Tibial nerve (tissue), 4 donors: ENCODE measurements at places on chromosomes 4 and X. TPM values are rescaled to one million over a fixed set of nuclear protein-coding genes. Genes with fewer than 3 reads are reported as not detected.

DNA sequence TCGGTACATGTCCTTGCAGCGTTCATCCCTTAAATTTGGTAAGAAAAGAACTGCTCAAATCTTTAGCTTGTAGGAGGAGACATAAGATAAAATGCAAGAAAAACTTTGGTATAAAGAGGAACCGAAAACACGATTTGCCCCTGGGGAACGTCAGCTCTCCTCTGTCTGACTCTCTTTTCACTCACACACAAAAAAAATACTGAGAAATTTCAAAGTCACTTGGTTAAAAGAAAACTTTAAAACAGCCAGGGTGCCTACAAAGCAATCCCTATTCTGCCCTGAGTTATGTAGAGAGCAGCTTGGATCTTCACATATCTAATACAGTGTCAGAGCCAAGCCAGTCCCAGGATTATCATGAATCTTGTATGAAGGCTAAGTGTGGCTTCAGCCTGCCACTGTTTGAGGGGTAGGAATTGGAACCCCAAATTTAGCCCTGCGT is 248.5 kb upstream of the CXXC4 start:
- DNase-seq = no peak

DNA sequence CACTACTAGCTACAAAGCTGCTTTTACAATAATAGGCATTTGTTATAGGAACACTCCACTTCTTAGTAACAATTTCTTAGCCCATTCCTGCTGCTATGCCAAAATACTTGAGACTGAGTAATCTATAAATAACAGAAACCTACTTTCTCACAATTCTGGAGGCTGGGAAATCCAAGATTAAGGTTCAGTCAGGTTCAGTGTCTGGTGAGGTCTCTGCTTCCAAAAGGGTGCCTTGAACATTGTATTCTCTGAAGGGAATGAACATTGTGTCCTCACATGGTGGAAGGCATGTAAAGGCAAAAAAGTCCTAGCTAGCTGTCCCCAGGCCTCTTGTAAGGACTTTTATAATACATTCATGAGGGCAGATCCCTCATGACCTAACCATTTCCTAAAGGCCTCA is 7.0 kb downstream of the SLC9B1 start:
- DNase-seq = no peak

- no peak for DNase-seq
Measured at GRCh38 chr4:10082047-10082446, 34.6 kb downstream of the WDR1 start.

DNA sequence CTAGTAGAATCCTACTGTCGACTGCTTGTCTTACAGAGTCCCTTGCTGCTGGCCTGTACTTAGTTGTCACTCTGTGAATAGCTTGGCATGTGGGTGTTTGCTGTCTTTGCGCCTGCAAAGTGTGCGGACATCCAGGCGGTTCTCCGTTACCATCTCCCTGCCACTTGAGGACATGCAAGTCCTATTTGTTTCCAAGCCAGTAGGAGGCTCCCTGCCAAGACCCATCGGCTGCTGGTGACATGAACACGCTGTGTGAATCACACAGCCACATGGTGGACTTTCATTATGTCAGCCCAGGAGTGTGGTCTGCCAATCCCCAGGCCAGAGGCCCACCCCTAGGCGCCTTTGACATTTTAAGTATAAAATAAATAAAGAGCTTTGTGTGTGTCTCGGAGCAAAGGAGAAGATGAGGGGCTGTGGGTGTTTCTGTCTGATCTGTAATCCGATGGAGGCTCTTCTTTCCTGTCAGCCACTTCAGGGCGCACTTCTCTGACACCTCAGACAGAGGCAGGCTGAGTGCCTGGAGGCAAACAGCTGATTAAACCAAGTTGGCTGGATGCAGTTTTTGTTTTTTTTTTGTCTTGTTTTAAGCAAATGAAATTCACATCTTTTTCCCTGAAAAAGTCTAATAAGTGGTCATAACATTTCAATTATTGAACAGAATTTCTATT is 51.5 kb downstream of the ALPK1 start:
- DNase-seq = no peak

The TXK gene
- total RNA-seq = 0.84 TPM
